ENCODE measurements at places on chromosomes 3 and 15.

GRCh38 chr15:74290645-74291044 lies 54.5 kb downstream of the CCDC33 start:
- DNase-seq = no peak

- DNase-seq = no peak
Observed at GRCh38 chr3:31343075-31343474, 189.7 kb upstream of the STT3B start.

GRCh38 chr3:49644684-49645083 lies 29.5 kb upstream of the APEH start:
- no peak for DNase-seq

GRCh38 chr15:69132977-69133861 lies 27.2 kb upstream of the GLCE start:
- DNase-seq = no peak

- DNase-seq = no peak
Observed at GRCh38 chr15:97129674-97130073, 799.2 kb downstream of the NR2F2 start.

DNA sequence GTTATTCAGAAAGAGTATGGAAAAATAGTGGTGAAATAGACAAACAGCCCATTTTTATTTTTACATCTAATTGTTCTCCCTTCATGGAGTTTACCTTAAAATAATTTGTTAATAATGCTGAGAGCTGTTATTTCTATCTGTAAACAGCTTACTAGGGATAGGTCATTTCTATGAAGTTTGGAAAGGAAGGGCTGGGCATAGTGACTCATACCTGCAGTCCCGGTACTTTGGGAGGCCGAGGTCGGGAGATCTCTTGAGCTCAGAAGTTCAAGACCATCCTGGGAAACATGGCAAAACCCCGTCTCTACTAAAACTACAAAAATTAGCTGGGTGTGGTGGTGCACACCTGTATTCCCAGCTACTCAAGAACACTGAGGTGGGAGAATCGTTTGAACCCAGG lies 624.3 kb upstream of the LMCD1 start:
- DNase-seq = no peak

DNA sequence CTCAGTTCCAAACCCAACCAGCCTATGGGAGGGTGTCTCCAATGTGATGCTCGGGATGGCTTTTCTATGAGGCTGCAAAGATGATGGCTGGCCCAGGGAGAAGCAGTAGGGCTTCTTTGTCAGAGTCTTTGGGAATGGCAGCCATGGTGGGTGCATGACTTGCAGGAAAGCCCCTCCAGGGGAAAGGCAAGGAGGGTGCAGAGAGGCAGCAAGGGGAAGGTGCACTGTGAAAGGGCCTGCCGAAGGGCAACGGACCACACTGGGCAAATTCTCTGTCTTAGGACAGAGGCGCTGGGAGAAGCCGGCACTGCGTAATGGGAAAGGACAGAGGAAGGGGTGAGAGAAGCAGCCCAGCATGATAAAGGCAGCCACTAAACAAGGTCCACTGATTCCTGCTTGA lies 302.8 kb upstream of the LYSMD4 start:
- DNase-seq = no peak

DNA sequence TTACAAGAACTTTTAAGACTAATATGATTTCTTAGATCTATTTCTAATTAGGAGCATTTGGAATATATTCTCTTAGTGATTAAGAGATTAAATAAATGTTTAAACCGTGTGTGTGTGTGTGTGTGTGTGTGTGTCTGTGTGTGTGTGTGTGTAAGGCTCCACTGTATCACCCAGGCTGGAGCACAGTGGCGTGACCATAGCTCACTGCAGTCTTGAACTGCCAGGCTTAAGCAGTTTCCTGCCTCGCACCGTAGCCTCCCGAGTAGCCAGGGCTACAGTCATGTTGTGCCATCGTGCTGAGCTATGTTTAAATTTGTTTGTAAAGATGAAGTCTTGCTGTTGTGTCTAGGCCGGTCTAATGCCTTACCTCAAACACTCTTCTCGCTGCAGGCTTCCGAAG lies 109.4 kb downstream of the KLHL25 start:
- no peak for DNase-seq

DNA sequence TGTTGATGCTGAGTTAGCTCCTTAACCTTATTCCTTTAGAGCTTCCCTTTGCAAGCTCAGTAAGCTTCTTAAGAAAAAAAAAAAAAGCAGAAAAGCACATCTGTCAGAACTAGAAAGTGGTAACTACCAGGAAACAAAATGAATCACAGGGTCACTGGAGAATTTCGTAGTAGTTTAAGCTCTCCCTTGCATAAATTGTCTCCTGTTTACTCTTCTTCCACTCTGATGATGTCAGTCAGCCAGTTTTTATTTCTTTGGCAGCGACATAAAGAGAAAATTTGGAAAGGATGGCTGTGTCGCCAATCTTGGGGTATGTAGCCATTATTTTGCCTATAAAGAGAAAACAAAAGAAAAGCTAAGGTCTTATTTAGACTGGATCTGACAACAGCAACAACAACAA lies 3.2 kb upstream of the GABRR3 start:
- no peak for DNase-seq

- DNase-seq = no peak
Observed at GRCh38 chr3:122962149-122962548, 65.4 kb downstream of the SEMA5B start.

DNA sequence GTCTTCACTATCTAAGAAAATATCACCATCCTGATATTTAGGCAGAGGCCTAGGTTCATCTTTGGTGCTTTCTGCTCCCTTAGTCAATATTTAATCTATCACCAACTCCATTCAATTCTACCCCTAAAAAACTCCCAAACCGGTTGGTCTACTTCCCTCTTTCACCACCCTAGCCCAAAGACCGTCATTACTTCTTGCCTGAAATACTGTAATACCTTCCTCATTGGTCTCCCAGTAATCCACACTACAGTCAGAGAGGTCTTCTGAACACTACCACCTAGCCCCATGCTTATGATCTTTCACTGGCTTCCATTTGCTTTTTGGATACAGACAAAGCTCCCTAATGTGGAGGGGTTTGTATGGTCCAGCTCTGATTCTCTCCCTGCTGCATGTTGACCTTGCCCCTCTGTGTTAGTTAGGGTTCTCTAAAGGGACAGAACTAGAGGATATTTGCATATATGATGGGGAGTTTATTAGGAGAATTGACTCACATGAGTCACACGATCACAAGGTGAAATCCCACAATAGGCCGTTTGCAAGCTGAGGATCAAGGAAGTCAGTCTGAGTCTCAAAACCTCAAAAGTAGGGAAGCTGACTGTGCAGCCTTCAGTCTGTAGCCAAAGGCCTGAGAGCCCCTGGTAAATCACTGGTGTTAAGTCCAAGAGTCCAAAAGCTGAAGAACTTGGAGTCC lies 36.4 kb upstream of the ATP2C1 start:
- no peak for DNase-seq

- DNase-seq = no peak
Observed at GRCh38 chr3:152113413-152113812, 155.3 kb upstream of the MBNL1 start.

DNA sequence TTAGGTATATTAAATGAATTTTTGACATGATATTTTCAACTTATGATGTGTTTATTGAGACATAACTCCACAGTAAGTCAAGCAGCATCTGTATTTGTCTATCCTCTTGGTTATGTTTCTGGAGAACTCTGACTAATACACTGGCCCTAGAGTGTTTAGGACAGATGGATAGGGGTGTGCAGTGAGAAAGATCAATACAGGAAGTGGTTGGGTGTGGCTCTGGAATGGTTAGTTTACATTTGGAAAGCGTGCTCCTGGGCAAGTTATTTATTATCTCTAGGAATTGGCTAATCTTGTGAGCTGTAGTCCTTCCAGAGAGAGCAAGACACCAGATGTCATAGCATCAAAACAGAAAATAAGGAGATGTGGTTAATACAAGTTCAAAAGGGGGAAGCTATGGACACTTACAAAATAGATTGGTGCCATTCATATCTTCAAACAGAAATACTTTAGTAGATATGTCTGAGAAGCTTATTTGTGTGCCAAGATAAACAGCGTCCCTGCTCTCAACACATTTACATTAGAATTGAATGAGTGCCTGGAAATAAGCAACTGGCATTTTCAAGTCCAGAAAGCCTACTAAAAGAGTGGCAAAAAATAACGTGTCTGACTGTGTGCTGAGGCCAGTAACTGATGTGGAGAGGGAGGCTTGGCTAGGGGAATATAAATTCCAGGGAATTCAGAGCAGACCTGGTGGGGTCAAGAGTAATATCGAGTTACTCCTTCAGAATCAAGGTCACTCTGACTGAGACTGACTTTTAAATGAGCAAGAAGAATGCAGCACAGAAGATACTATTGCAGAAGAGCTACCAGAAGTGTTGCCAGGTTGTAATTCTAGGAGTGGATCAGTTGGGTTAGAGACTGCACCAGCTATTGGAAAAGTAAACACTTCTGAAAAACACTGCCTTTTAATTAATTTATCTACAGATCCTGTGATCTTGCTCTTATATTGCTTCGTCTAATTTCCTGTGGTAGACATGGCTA lies 33.4 kb upstream of the PLAAT1 start:
- no peak for DNase-seq

- no peak for DNase-seq
Observed at GRCh38 chr15:39517122-39517855, 63.6 kb upstream of the THBS1 start.

- no peak for DNase-seq
Observed at GRCh38 chr15:65663521-65663920, 41.8 kb downstream of the SLC24A1 start.

GRCh38 chr3:17302170-17302569 lies 417.4 kb downstream of the PLCL2 start:
- DNase-seq = no peak

DNA sequence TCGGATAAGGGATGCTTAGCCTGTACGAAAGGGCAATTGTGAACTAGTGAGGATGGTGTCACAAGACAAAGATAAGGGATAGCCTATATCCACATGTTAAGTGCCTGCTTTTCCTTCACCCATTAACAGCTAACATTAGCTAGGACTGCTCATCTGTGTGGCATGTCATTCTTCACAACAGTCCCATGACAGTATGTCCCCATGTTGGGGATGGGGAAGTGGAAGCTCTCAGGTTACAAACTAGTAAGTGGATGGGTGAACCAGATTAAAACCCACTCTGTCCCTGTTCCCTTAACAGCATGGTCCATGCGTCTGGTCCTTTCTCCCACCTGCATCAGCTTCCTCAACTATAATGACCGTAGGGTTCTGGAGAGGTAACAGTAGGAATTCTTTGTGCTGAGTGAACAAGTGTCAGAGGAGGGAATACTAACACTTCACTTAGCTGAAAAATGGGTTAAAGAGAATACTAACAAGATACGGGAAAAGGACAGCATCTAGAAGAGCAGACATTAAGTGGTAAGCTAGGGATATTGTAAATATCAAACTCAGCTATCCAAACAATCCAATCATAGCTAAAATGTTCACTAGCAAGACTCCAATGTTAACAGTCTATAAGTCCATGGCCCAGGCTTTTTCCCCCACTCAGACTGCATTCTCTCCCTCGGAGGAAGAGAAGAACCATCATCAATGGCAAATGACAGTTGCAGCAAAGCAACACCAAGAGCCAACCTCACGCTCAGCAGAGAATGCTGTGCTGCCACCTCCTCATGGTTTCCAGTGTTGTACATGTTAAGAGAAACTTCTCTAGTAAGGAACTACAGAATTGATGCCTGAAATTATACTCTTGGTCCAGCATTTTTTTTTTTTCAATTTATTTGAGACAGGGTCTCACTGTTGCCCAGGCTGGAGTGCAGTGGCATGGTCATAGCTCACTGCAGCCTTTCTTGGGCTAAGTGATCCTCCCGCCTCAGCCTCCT lies 5.0 kb downstream of the RPLP1 start:
- DNase-seq = no peak

DNA sequence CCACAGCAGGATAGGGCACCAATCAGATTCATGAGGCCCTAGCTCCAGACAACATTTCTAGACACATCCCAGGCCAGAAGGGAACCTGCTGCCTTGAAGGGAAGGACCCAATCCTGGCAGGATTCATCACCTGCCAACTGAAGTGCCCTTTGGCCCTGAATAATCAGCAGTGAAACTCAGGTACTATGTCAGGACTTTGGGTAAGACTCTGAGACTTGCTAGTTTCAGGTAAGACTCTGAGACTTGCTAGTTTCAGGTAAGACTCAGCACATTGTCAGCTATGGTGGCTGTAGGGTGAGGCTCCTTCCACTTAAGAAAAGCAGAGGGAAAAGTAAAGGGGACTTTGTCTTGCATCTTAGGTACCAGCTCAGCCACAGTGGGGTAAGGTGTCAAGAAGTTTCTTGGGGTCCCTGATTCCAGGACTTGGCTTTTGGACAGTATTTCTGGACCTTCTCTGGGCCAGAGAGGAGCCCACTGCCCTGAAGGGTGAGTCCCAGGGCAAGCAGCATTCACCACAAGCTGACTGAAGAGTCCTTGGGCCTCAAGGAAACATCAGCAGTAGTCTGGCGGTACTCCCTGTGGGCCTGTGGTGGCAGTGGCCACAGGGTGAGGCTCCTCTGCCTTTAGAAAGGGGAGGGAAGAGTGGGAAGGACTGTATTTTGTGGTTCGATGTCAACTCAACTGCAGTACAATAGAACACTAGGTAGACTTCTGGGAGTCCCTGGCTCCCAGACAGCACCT lies 13.7 kb upstream of the COL8A1 start:
- no peak for DNase-seq

DNA sequence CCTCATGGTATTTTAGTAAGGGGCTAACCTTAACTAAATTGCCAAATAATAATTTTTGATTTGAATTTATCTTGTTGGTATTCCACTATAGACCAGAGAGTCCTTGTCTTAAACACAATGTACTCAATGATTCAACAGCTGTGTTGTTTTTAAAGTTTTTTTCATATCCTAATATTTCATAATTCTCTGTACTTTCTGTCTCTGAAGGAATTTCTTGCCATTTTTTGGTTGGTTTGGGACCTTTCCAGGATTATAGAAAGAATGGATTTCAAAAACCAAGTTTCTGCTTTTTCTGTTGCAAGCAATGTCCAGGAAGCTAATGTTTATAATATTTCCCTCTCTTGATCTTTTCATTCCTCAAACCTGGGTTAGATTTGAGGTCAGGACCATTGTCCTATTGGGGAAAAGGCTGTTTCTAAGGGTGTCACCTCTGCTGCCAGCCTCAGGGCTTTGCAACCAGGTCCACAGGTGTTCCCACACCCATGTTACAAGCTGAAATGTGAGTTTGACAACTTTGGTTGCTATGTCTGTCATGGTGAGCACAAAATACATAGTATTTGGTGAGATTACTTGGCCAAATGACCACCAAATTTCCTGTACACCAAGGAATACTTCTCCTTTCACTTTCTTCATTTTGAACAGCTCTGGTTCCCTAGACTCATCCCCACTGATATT lies 363.7 kb upstream of the RGMA start:
- DNase-seq = no peak

GRCh38 chr3:183775781-183776180 lies 49.6 kb downstream of the MAP6D1 start:
- no peak for DNase-seq

GRCh38 chr15:33926260-33926659 lies 42.0 kb upstream of the CHRM5 start:
- no peak for DNase-seq

- no peak for DNase-seq
Observed at GRCh38 chr15:81118361-81118760, 15.7 kb upstream of the CFAP161 start.

GRCh38 chr3:37795431-37796061 lies 66.1 kb upstream of the CTDSPL start:
- DNase-seq = no peak
